Activated CD4-positive, alpha-beta memory T cell treated with anti-CD3 and anti-CD28 coated beads, Interleukin-2, amount 10 ng/mL, durations not matched to agents 7 days and 5 days (primary cell): ENCODE measurements at places on chromosomes 12 and 14. TPM values are rescaled to one million over a fixed set of nuclear protein-coding genes. Genes with fewer than 3 reads are reported as not detected.

SLC15A5 gene
- total RNA-seq, result not detected

LAG3 gene
- 91.9 TPM for total RNA-seq

GDF3 gene
- not detected for total RNA-seq

CYP27B1 gene
- total RNA-seq, result 4.3 TPM

SLC5A8 gene
- not detected for total RNA-seq

TPCN1 gene
- total RNA-seq, result 18.3 TPM

ATXN7L3B gene
- 24.2 TPM for total RNA-seq

DNAI7 gene
- not detected for total RNA-seq

LRRC43 gene
- 0.38 TPM for total RNA-seq

EXOC3L4 gene
- not detected for total RNA-seq

EIF2S3B gene
- 1.4 TPM for total RNA-seq

KRT85 gene
- not detected for total RNA-seq

DDX47 gene
- total RNA-seq, result 53.2 TPM

OTX2 gene
- total RNA-seq, result not detected

GPR68 gene
- total RNA-seq, result 36.9 TPM

NEUROD4 gene
- total RNA-seq, result not detected

ERBB3 gene
- total RNA-seq, result 2.3 TPM

PIP4K2C gene
- 21.9 TPM for total RNA-seq

ANAPC7 gene
- total RNA-seq, result 47.2 TPM

CELA1 gene
- total RNA-seq, result not detected
